ENCODE measurements at places on chromosomes 4 and X.

DNA sequence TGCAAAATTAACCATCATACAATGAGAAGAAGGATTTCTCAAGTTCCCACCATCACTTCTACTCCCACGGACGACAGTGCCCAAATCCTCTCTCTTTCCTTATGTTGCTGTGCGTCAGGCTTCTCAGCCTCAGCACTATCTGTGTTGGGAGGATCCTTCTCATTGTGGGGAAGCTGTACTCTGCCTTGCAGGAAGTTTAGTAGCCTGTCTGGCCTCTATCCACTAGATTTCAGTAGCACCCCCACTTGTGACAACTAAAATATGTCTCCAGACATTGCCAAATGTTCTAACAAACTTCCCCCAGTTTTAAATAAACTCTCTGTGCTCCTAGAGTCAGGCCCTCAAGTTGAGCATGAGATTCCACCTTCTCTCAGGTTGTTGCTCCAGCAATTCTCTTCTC, 545.9 kb upstream of the ZFP42 start:
- no peak for DNase-seq

DNA sequence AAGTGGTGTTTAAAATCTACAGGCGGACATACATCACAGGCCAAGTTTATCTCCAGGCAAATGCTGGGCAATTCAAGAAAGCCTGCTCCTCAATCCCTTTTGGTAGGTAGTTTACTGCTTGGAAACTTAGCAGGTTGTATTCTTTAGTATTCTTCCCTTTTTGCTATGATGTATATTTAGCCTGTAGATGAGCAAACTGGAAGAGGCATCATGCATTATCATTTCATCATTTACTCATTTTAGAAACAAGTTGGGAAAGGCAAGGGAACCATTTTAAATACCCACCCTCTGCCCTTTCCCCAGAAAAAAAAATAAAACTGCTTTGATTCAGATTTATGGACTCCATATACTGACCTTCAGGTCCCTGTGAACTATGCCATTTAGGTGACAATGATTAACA, 213.2 kb downstream of the CAMK2D start:
- DNase-seq = no peak

DNA sequence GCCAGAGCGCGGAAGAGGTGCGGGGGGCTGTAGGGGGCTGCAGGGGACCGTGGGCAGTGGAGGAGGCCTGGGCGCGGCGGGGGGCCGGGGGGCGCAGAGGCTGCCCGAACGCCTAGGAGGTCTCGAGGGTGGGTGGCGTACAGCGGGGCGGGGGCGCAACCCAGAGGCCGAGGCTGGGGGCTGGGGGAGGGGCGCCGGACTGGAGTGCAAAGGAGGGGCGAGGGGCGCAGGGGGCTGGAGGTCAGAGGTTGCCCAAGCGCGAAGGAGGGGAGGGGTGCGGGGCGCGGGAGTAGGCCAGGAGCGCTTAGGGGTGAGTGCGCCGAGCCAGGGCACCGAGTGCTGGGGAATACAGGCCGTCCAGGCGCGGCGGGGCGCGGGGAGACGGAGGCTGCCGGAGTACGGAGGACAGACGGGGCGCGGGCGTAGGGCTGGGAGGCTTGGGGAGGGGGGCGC, 255 bp downstream of the GYG2 start:
- no peak for DNase-seq

DNA sequence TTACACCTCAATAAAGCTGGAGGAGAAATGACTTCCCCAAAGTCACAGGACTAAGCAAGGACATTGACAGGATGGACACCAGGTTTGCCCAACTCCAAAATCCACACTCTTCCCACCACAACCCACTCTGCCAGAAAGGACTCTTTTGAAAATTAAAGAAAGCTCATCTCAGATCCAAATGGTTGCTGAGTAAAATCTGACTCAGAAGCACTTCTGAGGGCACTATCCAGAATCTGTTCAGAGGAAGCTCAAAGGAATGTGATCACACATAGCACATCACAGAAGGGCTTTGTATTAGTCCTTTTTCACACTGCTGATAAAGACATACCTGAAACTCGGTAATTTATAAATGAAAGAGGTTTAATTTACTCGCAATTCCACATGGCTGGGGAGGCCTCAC, 155.5 kb downstream of the RAB28 start:
- no peak for DNase-seq

DNA sequence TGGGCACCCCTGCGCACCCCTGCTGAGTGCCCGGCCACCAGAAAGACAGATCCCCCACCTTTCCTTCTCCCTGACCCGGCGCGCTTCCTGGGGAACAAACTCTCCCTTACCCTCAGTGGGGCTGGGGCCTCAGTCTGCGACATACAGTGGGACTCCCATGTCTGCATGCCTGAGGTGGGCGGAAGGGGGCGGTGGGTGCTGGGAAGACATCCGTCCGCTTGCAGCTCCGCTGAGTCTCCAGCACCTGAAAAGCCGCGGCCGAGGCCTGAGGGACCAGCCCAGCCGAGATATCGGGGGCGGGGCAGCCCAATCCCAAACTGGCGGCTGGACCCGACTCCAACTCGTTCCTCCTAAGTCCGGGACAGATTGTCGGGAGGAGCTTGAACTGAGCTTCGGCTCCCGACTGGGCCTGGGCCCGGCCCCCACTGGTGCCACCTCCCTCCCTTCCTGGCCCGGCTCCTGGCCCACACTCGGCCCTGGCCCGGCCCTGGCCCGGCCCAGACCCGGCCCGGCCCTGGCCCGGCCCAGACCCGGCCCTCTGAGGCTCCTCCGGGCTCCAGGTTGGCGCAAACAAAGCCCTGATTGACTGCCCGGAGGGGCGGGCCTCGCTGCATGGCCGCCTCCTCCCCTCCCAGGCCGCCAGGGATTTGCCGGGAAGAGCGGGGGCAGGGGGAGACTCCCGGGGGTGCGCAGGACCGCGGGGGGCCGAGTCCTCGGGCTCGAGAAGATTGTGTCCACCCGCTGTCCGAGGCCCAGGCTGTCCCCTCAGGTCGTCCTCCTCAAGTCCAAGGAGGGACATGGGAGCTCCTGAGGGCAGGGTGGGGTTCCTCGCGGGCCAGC, 877 bp upstream of the SLC16A2 start:
- DNase-seq = peak; percentile 81

DNA sequence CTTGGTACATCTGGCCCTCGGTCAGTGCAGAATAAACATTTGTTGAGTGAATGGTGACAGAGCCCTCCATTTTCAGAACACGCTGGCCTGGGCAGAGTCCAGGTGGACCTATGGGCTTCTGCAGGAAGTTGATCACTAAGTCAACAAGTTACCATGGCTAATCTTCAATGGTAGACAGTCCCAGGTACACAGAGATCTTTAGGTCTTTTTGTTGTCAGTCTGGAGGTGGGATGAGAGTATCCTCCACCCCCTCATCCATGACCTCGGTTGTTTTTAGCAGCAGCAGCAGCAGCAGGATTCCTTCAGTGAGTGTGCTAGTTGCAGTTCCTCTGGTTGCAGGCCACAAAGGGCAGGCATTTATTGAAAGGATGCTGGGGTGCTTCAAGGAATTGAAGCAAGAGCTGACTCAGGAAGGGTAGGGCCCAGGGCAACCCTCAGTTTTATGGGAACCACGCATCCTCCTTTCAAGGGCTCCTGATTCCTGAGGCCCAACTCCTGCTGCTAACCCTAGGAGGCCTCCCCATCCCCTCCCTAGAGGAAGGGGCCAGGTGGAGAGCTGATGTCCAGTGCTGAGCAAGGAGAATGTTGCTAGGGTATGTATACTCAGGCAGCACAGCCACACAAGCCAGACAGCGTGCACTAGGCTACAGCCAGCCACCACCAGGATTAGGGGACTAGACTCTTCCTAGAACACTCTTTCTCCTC, 1.7 kb upstream of the USP27X start:
- DNase-seq = no peak

- DNase-seq = no peak
Measured at GRCh38 chr4:39660757-39661156, 22.1 kb upstream of the SMIM14 start.

- no peak for DNase-seq
Measured at GRCh38 chr4:16160457-16160856, 65.8 kb downstream of the TAPT1 start.

Measured in fibroblast of gingiva (primary cell).